Large intestine (tissue), 12 donors: ENCODE measurements at places on chromosomes 11 and 22. TPM values are rescaled to one million over a fixed set of nuclear protein-coding genes. Genes with fewer than 3 reads are reported as not detected.

Gene LRRC4C
- polyA plus RNA-seq = 3.9 TPM

Gene FOLR1
- 1.9 TPM for polyA plus RNA-seq

Gene LARGE1
- polyA plus RNA-seq = 17.8 TPM

Gene CREB3L1
- 40.6 TPM for polyA plus RNA-seq

Gene FBXO7
- polyA plus RNA-seq = 99.4 TPM

GRCh38 chr22:19098157-19098556, 24.1 kb downstream of the DGCR2 start:
- no peak for DNase-seq

DNA sequence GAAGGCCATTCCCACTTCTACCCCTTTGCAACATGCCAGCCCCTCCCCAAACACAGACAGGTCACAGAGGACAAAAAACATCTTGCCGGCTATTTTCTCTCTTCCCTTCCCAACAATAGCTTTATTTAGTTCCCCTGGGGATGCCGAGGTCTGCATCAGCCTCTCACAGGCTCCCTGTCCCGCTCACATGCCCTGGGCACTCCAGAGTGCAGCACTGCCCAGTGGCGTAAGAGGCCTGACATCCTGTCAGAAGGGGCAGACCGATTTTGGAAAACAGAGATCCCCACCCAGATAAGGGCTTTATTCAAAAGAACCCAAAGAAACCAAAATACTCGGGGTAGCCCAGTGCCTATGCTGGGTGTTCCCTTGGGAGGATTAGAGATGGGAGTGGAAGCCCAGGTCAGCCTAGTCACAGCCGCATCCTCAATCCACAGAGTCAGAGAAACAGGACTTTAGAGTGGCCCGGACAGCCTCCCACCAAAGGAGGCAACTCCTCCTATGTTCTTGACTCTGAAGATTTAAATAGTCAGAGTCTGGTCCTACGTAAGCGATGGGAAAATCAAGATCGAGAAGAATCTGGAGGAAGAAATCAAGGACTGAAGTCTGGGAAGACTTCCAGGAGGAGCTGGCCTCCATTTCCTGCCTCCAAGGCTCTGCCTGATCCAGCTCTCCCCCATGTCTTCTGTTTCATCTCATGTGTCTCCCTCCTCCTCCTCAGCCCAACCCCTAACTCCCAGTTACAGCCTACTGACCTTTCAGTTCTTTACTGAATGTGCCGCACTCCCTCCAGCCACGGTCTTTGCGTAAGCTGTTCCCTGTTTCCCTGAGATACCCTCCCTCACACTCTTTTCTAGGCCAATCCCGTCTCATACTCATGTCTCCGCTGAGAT, 129.3 kb downstream of the FBXO7 start:
- no peak for DNase-seq

GRCh38 chr22:40341604-40342003, 4.7 kb upstream of the ADSL start:
- DNase-seq = no peak

- no peak for DNase-seq
Measured at GRCh38 chr11:32849761-32850160, 20.0 kb downstream of the PRRG4 start.
